NCI-H1105 treated with DMSO at 0.1 percent for 48 hours (cell line): ENCODE measurements at places on chromosomes 5 and 9.

GRCh38 chr5:43486353-43486752 lies 2.7 kb upstream of the TMEM267 start:
- no peak for DNase-seq

GRCh38 chr5:169592937-169593650 lies 9.5 kb downstream of the SPDL1 start:
- DNase-seq, result no peak

DNA sequence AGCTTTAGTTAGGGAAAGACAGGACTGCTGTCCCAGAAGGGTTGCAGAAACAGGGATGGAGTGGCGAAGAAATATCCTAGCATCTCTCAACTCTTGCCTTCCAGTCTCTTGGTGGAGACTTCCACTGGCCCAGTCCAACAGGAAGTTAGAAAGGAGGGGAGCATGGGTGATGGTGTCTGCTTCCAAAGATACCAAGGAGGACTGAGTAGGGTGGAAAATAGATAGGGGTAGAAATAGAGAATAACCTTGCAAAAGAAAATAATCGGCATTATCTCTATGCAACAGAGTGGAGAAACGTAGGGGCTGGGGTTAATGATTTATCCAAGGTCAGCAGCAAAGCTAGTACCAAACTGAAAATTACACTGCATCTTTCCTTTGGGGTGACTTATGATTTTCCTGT lies 242.3 kb downstream of the PSAT1 start:
- DNase-seq, result no peak

DNA sequence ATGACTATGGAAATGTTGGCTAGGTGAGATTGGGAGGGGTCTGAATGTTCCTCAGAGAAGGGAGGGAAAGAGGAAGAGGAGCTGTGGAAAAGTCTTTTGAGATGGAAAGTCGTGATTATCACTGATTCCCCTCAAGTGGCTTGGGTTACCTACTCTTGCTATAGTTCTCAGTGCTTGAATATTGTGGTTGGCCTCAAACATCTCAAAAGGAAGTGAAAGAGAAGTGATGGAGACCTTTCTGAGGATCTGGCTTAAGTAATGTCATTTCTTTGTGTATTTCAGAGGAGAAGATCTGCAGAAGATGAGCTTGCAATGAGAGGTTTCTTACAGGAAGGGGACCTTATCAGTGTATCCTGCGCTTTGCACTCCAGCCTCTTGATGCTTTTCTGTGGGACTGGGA lies 5.5 kb downstream of the EXOSC2 start:
- DNase-seq, result no peak

DNA sequence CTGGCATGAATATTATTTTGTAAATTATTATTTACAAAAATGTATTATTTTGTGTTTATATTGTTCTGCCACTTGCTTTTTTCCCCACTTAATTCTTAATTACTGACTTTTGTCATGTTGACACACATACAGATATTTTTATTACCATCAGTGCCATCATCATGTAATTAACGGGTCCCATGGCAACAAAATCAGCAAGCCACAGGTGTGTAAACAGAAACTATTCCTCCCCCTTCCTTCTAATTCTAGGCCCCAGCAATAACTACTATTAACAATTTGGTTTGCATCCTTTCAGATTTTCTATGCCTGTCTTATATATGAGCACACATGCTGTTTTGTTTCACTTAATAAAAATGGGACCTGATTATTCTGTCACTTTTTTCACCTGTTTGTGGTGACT lies 29.3 kb downstream of the CYFIP2 start:
- DNase-seq, result peak; percentile 78

DNA sequence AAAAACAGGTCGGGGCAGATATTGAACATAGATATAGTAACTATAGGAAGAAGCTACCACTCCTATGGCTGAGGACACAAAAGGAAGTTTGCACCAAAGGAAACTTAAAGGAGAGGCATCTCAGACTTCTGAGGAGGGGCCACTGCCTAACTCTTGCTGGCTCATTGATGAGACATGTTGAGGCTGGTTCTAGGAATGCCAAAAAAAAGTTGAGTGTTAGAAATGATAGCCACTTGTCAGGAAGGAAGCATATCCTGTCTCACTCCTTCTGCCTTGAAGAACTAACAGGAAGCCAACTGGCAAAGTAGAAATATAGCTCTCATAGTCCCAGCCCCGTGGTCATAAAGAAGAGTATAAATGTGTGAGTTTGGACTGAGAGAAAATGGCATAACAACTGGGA lies 23.3 kb upstream of the STOM start:
- DNase-seq, result no peak

- peak; percentile 59 for DNase-seq
These were observed 54.8 kb upstream of the CDKN2AIPNL start for GRCh38 chr5:134466241-134467069.

- no peak for DNase-seq
These were observed 3.0 kb downstream of the PCDH1 start for GRCh38 chr5:141875022-141875740.
